ENCODE measurements at places on chromosomes 1 and 21. TPM values are rescaled to one million over a fixed set of nuclear protein-coding genes. Genes with fewer than 3 reads are reported as not detected.

- DNase-seq = no peak
Measured at GRCh38 chr1:109482791-109483671, 674 bp upstream of the ATXN7L2 start.

Gene NRDC
- 112 TPM for total RNA-seq

DNA sequence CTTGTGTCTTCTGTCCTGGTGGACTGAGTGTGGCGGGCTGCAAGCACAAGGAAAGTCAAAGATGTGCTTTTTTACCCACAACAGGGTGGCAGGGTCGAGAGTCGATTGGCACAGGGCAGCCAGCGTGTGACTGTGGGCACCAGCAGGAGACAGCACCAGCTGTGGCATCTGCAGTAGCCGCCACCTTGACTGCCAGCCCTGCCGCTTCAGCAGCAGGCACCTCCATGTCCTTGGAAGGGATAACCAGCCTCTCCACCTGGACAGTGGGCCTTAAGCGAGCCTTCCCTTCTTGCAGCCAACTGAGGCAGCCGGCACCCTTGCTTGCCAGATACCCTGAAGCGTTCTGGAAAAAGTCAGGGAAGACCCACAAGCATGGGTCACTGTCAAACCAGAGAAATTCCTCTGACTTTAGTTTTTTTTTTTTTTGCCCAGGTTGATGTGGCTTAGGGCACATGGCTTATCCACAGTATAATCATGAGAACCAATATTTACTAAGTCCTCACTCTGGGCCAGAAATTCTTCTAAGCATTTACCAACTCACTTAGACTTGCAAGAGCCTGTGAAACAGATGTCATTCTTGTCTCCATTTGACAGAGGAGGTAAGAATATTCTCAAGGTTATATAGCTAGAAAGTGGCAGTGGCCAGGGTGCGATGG, 30.1 kb upstream of the PTGFRN start:
- DNase-seq = no peak

Gene ILDR2
- total RNA-seq = 2.0 TPM

DNA sequence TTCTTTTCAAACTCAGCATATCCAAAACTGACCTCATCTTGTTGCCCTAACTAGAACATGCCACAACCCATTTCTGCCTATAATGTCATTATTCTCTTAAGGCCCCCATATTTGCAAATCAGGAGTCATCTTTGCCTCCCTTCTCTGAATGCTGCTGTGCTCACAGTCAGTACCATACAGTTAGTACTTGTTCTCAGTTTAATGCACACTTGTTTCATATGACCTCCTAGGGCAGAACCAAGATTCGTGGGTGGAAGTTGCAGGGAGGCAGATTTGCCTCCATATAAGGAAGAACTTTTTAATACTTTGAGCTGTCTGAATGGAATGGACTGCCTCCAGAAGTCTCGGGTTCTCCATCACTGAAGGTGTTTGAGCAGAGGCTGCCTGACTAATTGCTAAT, 9.2 kb downstream of the CAP1 start:
- DNase-seq = no peak

Measured in mucosa of gallbladder (tissue), 1 donor.